ENCODE measurements at places on chromosomes 7 and 10.

- no peak for DNase-seq
These were observed 151.0 kb upstream of the NEBL start for GRCh38 chr10:21048068-21048467.

DNA sequence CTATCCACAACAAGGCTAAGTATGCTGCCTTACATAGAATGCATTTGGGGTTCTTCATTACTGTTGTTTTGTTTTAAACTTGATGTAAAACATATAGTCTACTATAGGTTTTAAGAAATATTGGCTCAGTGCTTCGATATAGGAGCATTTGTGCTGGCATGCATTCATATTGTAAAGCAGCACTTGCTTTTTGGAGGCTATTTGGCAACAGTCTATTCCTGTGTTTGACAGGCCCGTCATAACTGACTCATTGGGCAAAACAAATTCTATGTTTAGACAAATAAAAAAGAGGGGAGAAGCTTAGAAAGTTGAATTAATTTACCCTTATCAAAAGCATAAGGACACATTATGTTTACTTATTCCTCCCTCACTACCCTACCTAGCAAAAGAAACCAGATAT lies 38.4 kb upstream of the PLXDC2 start:
- no peak for DNase-seq

GRCh38 chr10:125158601-125159485 lies 1.5 kb downstream of the CTBP2 start:
- DNase-seq: no peak

DNA sequence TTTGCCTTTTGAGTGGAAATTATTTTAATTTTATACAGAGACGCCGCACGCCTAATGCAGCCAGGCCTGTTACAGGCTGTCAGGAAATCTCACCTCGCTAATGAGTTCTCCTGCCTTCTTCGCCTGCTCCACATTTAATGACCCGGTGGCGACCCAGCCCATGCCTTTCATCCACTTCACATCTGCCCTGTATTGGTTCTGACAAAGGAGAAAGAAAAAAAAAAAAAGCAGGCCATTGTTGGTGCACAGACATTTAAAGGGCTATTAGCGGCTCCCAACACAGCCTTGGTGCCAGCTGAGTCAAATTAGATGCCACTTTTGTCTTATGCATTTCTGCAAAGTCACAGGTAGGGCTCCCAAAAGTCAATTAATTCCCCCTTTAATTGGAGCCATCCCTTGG lies 43.3 kb downstream of the NRAP start:
- DNase-seq: no peak

DNA sequence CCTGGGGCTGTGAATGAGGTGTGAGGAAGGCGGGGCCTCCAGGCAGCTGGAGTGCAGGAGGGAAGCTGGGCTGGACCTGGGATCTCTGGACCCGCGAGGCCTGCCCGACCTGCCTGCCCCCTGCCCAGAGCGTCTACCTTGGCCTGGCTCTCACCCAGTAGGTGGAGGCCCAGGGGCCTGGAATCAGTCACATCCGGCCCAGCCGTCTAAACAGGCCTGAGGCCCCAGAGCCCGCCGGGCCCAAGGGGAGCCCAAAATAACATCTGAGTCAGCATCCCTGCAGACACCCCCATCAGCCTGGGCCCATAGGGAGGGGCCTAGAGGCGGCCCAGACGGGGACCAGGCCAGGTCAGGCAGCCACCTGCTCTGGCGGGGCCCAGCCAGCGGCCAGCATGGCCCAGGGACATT lies 15.1 kb upstream of the ELN start:
- DNase-seq: no peak

GRCh38 chr10:119328223-119328622 lies 120.9 kb downstream of the GRK5 start:
- DNase-seq: no peak

DNA sequence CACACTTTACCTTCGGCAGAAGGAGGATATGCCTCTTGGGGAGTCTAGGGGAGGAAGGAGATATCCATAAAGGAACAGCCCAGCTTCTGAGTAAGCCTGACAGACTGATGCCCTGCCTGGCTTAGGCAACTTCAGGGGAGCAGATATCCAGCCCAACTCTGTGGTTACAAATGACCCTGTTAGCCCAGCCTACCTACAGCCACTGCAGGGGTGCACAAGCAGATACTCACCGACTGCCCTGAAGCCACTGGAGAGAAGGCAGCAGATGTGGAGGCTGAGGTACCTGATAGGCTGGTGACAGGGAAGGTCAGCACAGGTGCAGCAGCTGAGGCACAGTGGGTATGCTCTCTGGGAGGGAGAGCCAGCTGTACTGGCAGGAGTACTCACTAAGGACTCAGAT lies 770.2 kb downstream of the GRID1 start:
- no peak for DNase-seq

GRCh38 chr10:5293691-5294550 lies 70.8 kb upstream of the UCN3 start:
- no peak for DNase-seq

DNA sequence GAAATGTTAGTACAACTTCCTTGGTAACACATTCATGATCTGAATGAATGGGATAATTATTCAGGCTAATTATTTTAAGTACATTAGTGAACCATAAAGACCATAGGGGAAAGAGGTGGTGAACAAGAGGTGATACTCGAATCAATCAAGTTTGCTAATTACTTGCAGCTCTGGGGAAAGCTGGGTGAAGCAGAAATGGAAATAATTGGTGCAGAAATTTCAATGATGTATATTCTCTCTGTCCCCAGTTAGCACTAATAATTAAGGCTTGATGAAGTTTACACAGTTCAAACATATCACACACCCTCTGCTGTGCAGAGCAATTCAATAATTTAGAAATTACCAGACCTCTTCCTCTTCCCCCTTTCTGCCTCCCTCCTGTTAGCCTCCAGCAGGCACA lies 49.4 kb upstream of the OPALIN start:
- no peak for DNase-seq

DNA sequence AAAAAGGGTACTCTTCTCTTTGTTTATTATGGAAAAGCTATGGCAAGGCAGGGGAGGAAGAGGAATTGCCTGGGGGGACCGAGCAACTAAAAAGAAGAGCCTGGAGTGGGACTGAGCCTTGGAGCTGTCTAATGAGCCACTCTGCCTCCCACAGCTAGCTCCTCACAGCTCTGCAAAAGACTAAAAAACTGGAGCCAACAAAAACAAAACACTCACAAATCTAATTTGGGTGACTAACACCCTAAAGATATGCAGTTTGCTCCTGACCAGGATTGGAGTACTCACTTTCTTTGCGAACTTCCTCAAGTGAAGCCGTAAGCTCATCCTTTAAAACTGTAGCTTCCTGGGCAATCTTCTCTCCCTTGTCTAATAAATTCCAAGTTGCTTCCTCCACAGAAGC lies 89.4 kb downstream of the CTNNA3 start:
- no peak for DNase-seq

DNA sequence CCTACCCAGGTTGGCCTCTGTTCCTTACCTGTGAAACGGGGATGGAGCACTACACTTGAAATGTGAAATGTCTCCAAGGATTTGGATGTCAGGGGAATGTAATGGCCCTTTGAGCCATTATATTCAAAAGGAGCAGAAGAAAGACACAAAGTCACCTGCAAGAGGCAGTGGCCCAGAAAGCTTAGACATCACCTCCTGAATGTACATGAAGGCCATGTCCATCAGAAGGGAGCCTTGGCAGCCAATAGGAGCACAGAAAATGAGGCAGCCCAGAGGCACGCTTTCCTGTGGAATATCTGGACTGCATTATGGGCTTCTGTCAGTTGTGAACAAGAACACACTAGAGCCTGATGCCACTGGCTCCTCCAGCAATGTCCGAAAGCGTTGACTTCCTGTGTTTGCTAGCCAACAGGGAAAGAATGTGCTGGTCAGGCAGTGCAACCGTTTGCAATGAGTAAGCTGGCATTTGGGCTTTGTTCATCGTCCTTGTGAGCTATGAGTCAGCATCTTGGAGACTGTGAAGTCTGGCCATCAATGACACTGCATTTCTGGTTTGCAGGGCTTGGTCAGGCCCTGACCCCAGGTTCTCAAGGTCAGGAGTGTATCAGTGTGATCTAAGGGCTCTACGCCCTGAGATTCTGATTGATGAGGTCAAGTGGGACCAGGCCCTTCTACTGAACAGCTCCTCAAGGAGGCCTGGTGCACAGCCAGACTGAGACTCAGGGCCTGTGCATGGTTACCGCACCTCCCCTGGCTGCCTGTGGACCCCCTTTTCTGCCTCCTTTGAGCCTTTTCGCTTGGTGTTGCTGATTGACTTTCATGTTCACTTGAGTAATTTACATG lies 222.4 kb downstream of the RPS24 start:
- DNase-seq: no peak

GRCh38 chr7:75844158-75844557 lies 30.6 kb upstream of the CCL24 start:
- no peak for DNase-seq

GRCh38 chr7:727806-728460 lies 852 bp upstream of the PRKAR1B start:
- no peak for DNase-seq

GRCh38 chr7:25369786-25370185 lies 141.5 kb upstream of the NPVF start:
- no peak for DNase-seq

- DNase-seq: no peak
These were observed 109.2 kb downstream of the SORCS3 start for GRCh38 chr10:104750291-104750690.

DNA sequence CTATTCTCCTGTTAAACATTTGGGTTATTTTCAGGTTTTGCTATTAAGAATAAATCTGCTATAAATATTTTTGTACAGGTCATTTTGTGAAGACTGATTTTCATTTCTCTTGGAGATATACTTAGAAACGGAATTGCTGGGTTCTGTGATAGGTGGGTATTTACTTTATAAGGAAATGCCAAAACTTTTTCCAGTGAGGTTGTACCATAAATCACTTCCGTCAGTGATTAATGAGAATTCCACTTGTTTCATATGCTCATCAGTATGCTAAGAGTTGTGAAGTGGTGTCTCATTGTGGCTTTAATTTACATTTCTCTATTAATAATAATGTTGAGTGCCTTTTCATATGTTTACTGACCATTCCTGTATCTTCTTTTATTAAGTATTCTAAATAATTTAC lies 84.0 kb upstream of the KLF14 start:
- no peak for DNase-seq

DNA sequence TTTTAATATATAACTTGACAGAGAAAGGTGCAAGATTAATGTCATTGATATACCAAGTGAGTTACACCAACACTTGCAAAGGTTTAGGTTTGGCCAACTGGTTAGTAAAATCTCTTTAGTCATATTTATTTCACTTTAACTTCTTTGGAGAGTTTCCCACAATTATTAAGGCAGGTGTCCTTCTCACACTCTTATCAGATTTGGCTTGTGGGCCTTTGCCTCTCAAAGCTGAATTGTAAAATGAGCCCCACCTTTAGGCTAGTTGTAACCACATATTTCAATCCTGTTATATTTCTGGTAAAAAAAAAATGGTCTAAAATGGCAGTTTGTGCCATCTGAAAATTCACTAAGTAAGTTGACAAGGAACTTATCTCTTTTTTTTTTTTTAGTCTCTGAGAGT lies 26.6 kb upstream of the FOXP2 start:
- no peak for DNase-seq

DNA sequence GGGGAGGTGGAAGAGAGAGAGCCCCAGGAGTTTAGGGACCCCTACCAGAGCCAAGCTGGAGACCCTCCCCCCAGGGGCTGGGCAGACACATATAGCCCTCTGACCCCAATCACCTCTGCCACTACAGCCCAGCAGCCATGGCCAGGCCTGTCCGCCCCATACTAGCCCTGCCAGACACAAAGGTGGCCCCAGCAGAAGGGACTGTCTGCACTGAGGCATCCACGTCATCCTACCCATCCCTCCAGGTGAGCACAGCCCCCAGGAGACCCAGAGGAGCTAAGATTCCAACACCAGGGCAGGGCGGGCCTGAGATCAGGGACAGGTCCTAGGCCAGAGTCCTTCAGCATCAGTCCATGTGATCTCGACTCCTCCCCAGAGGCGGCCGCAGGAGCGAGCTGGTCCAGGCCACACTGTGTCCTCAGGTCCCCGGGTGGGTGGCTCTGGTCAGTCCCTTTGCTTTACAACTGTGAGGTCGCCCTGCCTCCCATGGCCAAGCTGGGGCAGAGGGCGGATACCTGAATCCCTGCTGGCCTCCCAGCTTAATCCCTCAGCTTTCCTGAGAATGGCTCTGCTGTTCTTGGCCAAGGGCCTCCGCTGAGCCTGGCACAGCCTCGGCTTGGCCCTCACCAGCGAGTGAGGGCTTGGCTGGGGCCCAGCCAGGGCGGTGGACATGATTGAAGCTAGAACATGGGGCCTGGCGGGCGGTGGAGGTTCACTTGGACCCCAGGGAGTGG lies 14.3 kb upstream of the ELN start:
- no peak for DNase-seq

DNA sequence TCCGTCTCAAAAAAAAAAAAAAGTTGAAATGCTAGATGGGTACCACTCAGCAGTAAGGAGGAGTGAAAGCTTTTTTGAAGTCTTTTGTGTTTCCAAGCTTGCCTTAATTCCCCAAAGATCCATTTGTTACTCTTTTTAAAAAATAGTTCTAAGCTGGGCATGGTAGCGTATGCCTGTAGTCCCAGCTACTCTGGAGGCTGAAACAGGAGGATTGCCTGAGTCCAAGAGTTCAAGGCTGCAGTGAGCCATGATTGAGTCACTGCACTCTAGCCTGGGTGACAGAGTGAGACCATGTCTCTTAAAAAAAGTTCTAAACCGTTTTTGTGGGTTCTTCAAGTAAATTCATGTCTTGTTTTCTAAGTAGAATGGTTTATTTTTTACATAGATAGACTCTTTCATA lies 5.3 kb downstream of the TBC1D12 start:
- DNase-seq: no peak

DNA sequence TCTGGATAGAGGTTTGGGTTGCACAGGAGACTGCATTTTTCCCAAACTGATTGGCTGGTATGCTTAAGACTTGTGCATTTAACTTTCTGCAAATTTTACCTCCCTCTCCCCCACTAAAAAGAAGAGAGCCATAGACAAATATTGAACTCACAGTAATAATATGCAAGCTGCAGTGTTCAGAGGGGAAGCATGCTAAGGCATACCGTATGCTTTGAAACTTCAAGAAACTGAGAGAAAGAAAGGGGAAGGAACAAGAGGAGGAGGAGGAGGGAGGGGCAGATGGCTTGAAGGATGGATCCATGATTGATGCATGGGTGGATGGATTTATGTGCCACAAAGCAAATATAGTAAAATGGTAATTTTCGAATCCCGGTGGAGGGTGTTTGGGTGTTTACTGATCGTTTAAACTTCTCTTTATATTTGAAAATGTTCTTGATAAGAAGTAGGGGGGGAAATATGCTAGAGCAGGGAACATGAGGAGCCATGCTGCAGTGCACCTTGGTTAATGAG lies 7.8 kb upstream of the KLF6 start:
- DNase-seq: no peak

GRCh38 chr7:128763541-128763940 lies 12.1 kb downstream of the OPN1SW start:
- DNase-seq: no peak

DNA sequence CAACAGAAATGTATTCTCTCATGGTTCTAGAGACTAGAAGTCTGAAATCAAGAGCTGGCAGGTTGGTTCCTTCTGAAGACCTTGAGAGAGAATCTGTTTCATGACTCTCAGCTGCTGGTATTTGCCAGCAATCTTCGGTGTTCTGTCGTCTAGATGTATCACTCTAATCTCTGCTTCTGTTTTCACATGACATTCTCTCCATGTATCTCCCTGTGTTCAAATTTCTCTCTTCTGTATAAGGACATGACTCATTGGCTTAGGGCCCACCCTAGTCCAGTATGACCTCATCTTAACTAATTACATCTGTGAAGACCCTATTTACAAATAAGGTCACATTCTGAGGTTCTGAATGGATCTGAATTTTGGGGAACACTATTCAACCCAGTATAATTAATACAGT lies 82.3 kb downstream of the ANKRD7 start:
- no peak for DNase-seq
